NCI-H187 treated with DMSO at 0.1 percent for 48 hours (cell line): ENCODE measurements at places on chromosomes 12 and 14.

DNA sequence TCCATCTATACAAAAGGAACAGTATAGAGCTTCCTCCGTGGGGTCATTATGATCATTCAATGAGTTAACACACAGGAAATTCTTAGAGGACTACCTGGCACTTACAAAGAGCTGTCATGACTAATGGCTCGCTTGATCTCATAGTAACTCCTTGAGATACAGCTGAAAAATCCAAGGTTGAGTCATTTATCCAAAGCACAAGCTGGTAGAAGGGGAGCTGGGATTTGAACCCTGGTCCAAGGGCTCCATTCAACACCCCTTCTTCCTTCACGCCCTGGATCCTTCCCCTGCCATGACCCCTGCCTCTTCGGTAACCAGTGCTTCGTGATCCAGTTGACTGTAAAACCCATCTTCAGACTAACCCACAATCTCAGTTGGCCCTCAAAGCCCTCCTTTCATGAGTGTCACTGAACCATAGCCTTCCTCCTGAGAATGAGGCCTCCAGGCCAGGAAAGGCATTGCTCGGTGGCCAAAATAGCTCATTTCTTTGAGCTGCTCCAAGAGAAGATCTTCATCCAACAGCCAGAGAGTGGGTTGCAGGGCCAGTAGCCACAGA lies 7.8 kb downstream of the ZFP36L1 start:
- DNase-seq: no peak

GRCh38 chr12:3083921-3084347 lies 6.8 kb downstream of the TSPAN9 start:
- no peak for DNase-seq

GRCh38 chr14:101151226-101151926 lies 247.9 kb upstream of the RTL1 start:
- no peak for DNase-seq

GRCh38 chr12:6652391-6652790 lies 5.2 kb upstream of the ACRBP start:
- no peak for DNase-seq

- DNase-seq: no peak
Measured at GRCh38 chr14:40368314-40368713, 936.1 kb upstream of the FBXO33 start.
